Coronary artery (tissue), 2 donors: ENCODE measurements at places on chromosomes 13 and 19.

- DNase-seq = no peak
These were observed 213.2 kb upstream of the EDNRB start for GRCh38 chr13:78131811-78132210.

DNA sequence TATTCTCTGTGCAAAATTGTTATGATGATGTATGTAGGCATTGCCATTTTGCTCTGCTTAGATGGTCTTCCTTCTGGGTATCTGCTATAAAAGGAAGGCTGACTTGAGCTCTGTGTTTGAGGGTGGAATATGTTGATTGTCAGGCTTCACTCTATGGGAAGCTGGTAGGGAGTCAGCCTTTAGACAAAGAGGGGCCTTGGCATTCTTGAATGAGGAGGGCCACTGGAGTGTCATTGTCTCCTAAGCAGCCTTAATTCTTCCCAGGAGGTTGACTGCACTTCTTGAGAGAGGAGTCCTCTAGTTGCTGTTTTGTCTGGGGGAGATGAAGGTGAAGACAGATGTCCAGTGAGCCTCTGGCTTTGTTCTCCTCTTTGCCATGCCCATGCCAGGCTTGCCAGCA is 266.8 kb downstream of the KCNRG start:
- no peak for DNase-seq

- no peak for DNase-seq
These were observed 291.6 kb downstream of the KLF12 start for GRCh38 chr13:73842626-73843025.

GRCh38 chr19:34988119-34988518 is 12.0 kb upstream of the GRAMD1A start:
- no peak for DNase-seq

DNA sequence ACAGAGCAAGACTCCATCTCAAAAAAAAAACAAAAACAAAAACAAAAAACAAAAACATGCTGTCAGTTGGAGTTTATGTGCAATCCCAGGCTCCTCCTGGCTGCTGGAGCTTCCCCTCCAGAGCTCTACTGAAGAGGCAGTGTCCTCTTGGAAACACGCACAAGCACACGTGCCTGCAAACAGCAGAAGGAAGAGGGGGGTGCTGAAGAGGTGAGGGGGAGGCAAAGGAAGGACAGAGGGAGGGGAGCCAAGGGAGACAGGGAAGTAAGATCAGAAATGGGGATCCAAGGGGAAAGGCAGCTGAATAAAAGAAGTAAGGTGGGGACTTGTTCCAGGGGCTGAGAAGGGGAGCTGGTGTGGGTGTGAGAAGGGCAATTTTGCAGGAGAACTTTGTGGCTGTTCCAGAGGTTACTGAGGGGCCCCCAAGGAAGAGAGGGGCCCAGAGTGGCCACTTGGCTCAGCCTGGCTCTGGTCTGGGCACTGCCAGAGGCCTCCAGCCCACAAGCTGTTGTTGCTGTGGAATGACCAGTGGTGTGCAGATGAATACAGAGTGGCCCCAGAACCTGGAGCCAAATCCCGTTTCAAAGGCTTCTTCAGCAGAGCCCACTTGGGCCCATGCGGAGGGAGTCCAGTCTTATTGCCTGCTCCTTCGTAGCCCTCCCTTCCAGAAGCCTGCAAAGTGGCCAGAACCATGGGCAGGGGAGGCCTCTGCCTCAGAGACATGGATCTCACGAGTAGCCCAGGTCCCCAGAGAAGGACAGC is 34.4 kb downstream of the LYL1 start:
- no peak for DNase-seq

DNA sequence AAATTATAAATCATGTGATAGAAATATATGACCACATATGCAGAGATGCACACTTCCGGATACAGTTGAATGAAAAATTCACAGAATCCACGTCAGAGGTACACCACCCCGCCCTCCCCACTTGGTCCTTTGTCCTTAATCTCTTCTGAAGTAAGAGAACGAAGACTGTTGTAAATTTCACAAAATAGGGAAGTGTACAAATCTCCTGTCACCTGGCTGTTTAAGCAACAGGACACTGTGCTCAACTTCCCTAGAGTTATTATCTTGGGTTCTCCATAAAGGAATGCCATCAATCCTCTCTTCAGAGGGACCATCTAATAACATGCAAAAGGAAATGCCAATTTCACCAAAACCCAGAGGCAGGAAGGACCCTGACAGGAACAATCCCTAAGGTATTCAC is 10.5 kb upstream of the CEACAM6 start:
- DNase-seq = no peak

GRCh38 chr13:95388420-95389079 is 87.3 kb upstream of the ABCC4 start:
- DNase-seq = no peak

- DNase-seq = no peak
These were observed 1.6 kb upstream of the PLEKHA4 start for GRCh38 chr19:48870048-48870447.

DNA sequence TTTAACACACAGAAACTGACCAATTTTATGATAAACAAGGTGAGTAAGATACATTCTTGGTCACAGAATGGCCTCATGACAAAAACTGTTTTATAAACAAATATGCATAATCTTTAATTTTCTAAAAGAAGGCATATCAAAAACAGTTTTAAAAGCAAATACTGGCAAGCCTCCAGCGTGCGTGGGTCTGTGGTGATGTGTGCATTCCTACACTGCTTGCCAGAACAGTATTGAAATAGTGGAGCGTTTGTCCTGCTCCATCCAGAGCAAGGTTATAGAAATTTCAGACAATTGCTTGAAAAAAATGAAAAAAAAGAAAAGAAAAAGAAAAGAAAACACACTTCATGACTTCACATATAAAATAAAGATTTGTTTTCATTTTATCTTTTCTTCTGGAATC is 140.9 kb downstream of the MZT1 start:
- no peak for DNase-seq

GRCh38 chr19:23801803-23802202 is 43.1 kb upstream of the ZNF681 start:
- DNase-seq = no peak

GRCh38 chr13:35858665-35859064 is 272.5 kb downstream of the DCLK1 start:
- DNase-seq = no peak

- no peak for DNase-seq
These were observed 3.7 kb downstream of the TINCR start for GRCh38 chr19:5563935-5564612.

DNA sequence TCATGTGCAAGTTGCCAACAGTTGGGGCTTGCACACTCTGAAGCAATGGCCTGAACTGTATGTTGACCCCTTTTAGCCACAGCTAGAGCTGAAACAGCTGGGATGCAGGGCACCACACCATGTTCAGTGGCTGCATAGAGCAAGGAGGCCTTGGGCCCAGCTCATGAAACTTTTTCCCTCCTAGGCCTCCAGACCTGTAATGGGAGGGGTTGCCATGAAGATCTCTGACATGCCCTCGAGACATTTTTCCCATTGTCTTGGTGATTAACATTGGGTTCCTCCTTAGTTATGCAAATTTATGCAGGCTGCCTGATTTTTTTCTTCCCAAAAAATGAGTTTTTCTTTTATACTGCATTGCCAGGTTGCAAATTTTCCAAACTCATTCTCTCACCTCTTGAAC is 165.1 kb upstream of the PRR20A start:
- no peak for DNase-seq

GRCh38 chr19:29645911-29646310 is 19.4 kb upstream of the PLEKHF1 start:
- DNase-seq = no peak

GRCh38 chr19:8233370-8233769 is 24.2 kb downstream of the CERS4 start:
- no peak for DNase-seq

DNA sequence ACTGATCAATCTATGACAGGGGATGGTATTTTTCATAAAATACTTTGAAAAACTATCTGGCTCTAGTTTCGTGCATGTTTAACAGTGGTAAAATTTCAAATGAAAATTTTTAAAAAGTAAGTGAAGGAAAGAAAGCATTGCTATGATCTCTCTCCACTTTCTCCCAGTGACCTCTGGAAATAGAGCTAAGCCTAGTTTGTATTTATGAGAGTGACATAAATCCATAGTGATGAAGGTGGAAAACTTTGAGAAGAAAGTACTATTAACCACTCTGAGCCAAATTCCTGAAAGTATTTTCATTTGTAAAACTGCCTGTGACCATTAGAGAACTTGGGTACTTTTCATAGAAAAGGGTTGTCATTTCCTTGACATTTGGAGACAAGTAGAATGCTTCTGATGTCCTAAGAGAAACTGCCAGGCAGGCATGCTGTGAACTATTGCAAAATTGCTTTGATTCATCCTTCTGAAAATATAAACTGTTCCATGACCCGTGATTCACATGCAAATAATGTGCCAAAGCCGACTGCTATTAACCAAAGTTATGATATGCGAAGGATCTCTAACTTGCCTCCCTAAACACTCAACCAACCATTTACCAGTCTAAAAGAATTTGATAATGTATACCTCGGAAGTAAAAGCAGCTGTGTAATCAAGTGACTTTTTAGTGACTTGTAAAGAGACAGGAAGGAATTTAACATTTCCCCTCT is 133.2 kb downstream of the VWA8 start:
- no peak for DNase-seq

GRCh38 chr13:55091172-55091571 is 2049.5 kb upstream of the PRR20A start:
- DNase-seq = no peak

- DNase-seq = no peak
These were observed 1.7 kb downstream of the SLAIN1 start for GRCh38 chr13:77699059-77699680.

GRCh38 chr13:41545432-41545707 is 88.0 kb downstream of the RGCC start:
- no peak for DNase-seq

- no peak for DNase-seq
These were observed 185.9 kb downstream of the LHFPL6 start for GRCh38 chr13:39417131-39417530.

- no peak for DNase-seq
These were observed 417.9 kb downstream of the GPC5 start for GRCh38 chr13:91816263-91816807.

- DNase-seq = no peak
These were observed 230.8 kb downstream of the DLEU7 start for GRCh38 chr13:50612717-50613116.

GRCh38 chr19:32200312-32201038 is 144.9 kb upstream of the ZNF507 start:
- DNase-seq = no peak

- no peak for DNase-seq
These were observed 931 bp downstream of the USP12 start for GRCh38 chr13:27170516-27171243.

DNA sequence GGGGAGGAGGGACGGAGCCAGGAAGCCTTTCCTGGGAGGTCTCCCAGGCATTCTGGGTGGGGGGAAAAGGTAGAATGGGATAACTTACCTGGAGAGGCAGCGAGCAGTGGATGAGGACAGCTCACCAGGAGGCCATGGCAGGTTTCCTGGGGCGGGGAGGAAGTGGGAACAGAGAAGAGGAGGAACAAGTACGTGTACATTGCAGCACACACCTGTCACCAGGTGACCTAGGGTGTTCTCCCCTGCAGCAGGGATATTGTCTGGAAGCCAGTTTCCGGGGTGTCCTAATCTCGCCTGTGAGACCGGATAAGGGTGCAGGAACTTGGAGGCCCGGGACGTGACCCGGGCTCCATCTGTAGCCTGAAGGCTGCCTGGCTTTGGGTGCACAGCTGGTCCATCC is at the start of gene FUT3:
TSS of gene FUT3 (minus strand) at position 148 of the 400 bp plus-strand sequence.
- no peak for DNase-seq

DNA sequence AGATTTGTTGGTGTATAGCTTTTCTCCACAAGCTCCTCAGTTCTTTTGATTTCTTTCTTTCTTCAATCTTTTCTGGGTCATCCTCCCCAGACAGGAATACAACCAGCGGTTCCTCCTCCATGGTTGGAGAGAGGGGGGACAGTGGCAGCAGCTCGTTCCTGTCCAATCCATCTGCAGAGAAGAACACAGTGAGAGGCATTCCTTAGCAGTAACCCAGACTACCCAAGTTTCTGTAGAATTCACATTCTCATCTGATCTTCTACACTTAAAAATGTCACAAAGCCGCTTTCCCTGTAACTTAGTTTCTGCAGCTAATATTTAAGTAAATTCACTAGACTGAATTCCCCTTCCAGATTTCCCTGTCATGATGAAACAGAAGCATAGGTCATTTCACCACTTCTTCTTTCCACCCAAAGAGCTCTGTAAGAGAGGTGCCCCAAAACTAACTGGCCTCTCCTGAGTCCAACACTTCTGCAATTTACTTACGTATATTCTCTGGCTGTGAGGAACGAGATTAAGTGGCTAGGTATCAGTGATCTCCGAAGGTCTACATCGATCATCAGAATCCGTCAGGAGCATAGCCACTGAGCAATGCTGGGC is 171.9 kb downstream of the TBC1D4 start:
- no peak for DNase-seq

DNA sequence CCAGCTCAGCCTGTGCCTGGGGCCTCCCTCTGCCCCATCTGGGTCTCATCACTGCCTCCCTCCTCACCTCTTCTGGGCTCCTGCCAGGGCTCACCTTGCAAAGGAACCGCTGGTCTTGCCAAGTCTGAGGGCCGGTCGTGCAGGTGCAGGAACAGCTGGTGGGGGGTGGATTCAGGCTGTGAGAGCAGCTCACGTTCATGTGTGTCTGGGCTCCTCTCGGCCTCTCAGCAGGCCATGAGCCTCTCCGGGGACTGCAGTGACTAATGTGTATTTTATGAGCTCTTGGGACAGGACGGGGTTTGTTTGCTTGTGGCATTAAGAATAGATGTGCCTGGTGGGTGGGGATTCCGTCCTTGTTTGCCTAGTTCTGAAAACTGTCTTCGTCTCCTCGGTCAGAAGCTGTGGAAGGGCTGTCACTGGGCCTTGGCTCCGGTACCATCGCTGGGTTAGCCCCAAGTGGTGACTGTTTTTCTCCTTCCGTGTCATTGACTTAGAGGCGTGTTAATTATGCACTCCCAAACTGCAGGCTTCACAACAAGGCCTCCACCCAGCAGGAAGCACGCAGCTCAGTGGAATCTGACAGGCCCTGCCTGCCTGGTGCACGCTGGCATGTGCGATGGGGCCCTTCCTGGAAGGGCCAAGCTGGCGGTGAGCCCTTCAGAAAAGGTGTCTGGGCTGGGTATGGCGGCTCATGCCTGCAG is 77.6 kb downstream of the KDM4B start:
- DNase-seq = no peak

DNA sequence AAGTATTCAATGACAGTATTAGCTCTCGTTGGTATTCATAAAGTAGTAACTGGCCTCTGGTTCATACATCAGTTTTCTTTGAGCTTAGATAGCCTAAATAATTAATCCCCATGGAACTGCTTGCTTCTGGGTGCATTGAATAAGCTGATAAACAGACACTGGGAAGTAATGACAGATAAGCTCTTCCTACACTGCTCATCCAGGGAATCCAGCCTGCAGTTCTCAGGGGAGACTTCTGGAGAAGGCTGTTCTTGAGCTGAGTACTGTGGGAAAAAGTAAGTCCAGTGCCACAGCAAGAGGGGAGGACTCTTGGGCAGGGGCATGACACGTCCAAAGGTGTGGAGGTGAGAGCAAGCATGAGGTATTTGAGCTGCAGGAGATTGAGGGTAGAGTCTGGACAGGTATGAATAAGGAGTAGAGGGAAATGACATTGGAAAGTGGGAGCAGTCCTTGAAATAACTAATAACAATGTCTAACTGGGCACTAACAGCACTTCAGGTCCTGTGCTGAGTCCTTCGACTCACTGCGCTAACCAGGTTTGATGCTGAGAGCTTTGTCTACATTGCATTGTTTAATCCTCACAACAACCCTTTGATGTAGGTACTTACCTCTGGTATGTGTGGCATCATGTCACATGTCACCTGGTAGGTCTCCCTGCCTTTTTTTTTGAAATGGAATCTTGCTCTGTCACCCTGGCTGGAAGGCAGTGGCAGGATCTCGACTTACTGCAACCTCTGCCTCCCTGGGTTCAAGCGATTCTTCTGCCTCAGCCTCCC is 7.2 kb downstream of the GARRE1 start:
- no peak for DNase-seq

- no peak for DNase-seq
These were observed 121.1 kb downstream of the FLT1 start for GRCh38 chr13:28373810-28374209.
